ENCODE measurements at places on chromosomes 3 and 15.

DNA sequence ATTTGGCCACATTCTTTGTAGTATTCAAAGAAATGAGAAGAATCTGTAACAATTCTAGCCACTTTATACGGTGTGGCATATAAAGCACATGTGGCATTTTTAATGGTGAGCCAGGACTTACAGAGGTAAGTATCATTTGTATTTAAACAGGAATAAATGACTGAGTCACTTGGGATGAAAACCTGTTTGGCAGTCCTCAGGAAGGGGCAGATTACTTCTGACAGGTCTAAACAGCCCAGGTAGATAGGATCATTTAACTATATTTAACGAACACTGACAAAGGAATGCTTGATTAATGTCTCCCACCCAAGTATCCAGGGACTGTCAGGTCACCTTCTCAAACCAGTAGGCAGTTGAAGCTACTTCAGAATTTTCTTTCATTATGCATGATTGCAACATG, 241.5 kb upstream of the SATB1 start:
- DNase-seq = no peak

DNA sequence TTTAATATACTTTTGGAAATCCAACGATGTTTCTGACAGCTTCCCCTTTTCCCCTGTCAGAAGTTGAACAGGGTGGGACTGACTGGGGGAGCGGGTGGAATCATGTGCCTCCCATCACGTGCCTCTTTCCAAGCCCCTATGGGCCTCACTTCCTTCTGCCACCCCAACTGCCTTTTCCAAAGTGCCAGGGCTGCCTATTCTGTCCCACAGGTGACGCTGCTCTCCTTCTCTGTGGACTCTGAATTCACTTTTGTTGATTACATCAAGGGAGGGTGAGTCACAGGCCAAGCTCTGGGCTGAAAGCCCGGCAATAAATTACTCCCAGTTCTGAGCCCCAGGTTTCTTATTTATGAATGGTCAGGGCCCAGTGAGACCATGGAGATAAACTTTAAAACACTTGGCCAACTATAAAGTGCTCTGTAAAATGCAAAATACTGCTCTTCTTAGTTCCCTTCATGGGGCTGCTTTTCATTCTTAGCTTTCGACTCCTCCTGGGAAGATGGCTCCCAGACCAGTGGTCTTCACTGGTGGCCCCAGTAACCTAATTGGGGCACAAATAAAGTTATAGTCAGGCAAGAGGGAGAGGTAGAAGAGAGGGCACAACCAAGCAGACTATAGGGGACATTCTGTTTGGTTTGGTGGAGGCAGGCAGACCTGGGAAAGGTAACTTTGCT, 12.3 kb downstream of the CPNE9 start:
- peak; percentile 53 for DNase-seq

- no peak for DNase-seq
These were observed 40.3 kb upstream of the ICE2 start for GRCh38 chr15:60519218-60519617.

DNA sequence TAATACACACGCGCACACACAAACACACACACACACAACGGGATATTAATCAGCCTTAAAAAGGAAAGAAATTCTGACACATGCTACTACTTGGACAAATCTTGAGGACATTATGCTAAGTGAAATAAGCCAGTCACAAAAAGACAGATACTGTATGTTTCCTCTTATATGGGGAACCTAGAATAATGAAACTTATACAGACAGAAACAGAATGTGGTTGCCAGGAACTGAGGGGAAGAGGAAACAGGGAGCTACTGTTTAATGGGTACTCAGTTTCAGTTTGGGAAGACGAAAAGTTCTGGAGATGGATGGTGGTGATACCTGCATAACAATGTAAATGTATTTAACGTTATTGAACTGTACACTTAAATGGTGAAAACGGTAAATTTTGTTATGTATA, 20.2 kb downstream of the ICE2 start:
- no peak for DNase-seq

- no peak for DNase-seq
These were observed 95.1 kb upstream of the ZBED2 start for GRCh38 chr3:111690242-111690641.

DNA sequence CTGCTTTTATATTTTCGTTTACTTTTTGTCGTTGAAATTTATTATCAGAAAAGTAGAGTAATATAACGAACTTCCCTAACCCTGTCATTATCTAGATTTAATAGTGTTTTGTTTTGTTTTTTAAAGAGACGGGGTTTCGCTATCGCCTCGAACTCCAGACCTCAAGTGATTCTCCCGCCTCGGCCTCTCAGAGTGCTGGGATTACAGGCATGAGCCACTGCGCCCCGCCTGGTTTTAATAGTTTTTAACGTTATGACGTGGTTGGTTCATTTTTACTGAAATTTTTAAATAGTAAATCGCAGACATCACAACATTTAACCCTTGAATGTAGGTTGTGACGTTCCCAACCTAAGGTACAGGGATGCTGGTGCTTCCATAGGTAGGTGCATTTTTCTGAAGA, 1.0 kb downstream of the NGRN start:
- peak; percentile 36 for DNase-seq

- DNase-seq = peak; percentile 38
These were observed 52.1 kb downstream of the CRTC3 start for GRCh38 chr15:90581771-90582352.

GRCh38 chr15:85534031-85534430, 153.6 kb downstream of the AKAP13 start:
- no peak for DNase-seq

GRCh38 chr3:12999147-13000140, 73.8 kb downstream of the IQSEC1 start:
- no peak for DNase-seq

GRCh38 chr3:128427872-128428822, 38.5 kb downstream of the DNAJB8 start:
- DNase-seq = no peak

DNA sequence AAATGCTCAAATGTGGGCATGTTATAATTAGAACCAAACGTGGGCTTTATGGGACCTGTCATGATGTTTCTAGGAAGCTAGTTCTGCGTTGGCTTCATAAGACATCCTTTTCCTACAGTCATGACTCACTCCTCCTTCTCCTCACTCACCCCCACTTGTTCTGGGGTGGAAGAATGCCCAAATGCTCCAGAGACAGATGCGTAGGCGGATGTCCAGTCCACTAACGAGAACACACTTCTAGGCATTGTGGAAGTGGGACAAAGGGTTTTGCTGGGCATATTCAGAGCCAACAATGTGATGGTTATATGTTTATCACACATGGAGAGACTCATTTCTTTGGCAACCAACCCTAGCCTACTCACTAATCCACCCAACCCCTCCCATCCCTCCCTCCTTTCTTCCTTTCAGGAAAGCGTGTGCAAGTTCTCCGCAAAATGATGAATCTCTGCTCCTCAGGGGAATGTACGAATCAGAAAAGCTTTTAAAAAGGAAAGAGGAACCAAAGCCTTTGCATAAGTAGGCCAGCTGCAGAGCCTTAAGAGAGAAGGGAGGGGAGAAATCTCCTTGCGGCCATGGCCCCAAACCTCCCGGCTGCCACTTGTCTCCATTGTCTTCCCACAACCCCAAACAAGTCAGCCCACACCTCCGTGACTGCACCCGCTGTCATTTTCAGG, 123.0 kb upstream of the SPRED1 start:
- no peak for DNase-seq

DNA sequence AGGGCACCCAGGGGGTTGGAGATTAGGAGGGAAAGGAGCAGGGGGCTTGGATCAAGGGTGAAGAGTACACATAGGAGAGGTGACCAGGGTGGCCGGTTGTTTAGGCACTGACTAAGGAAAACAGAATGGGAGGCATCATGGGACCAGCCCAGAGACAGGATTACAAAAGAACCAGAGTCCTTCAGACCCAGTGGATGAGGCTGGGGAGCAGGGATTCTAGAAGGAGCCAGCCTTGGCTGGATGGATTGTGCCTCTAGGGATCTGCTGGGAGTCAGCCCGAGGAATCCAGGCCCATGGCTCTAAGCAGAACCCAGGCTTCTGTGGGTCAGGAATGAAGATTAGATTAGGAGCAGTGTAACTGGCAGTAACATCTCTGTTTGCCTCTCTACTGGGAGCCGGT, 98.6 kb downstream of the ARNT2 start:
- no peak for DNase-seq

GRCh38 chr3:40104441-40104840, 205.1 kb upstream of the EIF1B start:
- DNase-seq = no peak

GRCh38 chr3:82030916-82031315, 269.5 kb upstream of the GBE1 start:
- DNase-seq = no peak

Data from stimulated activated CD4-positive, alpha-beta T cell treated with anti-CD3 and anti-CD28 coated beads, Interleukin-4, amount 100 ng/mL, for 24 hours (primary cell).